HS-5 (cell line): ENCODE measurements at places on chromosomes 16 and 17.

DNA sequence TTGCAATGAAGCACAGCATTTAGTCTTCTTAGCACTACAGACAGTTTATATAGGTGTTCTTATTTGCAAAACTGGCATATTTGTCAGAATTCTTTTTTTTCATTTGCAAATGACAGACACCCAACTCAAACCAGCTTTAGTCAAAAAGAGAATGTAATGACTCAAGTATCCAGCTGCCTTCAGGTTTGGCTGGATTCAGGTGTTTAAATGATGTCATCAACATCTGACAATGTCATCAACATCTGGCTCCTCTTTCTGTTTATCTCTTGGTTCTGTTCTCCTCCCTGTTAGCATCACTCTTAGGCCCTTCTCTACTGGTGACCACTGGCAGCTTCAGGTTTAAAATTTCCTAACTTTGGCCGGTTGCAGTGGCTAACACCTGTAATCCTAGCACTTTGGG lies 18.9 kb downstream of the TMC5 start:
- no peak for DNase-seq

GRCh38 chr16:30131869-30132475 lies 9.0 kb upstream of the MAPK3 start:
- DNase-seq = no peak

DNA sequence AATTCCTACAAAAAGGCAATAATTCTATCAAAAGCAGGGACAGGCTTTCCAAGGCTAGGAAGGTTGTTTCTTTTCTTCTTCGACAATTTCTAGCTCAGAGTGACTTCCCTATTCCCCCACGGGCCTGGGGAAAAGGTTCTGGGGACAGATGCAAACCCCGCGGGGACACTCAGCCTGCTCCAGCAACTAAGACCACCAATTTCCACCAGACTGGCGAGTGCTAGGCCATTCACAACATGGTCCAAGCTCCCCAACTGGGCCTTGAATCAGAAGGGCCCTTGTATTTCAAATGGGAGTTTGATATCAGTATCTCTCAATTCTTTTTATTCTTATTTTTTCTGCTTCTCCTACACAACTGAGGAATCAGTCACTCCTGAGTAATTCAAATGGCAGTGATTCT lies 86.7 kb downstream of the USP31 start:
- DNase-seq = no peak

- DNase-seq = no peak
Observed at GRCh38 chr17:40425741-40426140, 8.0 kb upstream of the TOP2A start.

- no peak for DNase-seq
Observed at GRCh38 chr17:44279346-44279665, 11.4 kb upstream of the SLC4A1 start.

DNA sequence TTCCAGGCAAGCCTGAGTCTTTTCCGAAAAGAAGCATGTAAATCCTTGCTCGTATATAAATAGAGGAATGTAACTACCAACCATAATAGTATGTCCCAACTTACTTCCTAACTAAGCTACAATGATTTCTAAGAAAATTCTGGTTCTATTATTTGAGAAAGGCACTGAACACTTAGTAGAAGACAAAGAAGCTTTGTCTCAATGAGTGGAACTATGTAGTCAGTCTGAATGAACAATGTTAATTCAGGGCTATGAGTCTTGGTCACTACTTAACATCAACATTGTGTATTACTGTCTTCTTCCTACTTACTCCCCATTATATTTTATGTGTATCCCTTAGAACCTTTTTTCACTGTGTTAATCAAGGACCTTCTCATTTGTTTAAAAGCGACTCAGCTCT lies 206.0 kb downstream of the CYB561 start:
- DNase-seq = no peak

DNA sequence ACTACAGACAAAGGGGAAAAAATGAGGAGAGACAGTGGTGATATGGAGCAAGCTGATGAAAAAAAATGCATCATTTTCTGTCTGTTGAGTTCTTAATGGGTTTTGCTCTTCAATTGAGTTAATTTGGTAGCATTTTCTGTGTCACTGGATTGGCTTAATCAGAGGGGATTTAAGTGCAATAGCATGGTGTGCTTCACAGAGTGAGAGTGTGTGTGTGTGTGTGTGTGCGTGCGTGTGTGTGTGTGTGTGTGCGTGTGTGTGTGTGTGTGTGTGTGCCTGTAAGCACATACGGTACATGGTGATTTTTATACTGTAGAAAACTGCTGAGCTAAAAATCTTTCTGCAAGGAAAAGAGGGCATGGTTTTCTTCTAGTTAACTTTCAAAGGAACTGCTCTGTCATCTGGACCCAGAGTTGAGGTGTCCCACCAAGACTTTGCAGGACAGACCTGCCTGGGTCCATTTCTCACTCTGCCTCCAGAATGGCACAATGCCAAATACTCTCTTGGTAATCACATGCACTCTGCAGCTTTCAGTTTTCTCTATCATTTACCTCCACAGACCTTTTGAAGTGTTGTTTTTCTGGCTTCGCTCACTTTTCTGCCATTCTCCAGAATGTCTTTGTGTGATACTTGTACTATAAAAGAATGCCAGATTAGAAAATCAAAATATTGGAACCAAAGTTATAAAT lies 952.6 kb upstream of the SOX9 start:
- DNase-seq = no peak

GRCh38 chr17:4587803-4588202 lies 3.5 kb downstream of the SMTNL2 start:
- DNase-seq = no peak

DNA sequence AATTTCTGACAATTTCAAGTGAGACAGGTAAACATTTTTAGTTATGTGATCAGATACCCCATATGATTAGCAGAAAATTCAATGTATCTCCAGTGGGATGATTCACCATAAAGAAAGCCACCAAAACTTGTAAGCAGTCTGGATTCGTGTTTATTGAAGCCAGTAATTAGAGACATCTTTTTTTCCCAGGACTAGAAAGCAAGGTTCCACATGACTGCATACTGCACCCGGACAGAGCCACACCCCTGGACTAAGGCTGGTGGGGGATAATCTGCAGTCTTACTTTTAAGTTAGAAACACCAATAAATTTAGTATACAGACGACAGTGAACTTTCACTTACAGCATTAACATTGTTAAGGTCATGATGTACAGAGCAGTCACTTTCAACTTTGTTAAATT lies 24.2 kb upstream of the CMTM4 start:
- DNase-seq = no peak

DNA sequence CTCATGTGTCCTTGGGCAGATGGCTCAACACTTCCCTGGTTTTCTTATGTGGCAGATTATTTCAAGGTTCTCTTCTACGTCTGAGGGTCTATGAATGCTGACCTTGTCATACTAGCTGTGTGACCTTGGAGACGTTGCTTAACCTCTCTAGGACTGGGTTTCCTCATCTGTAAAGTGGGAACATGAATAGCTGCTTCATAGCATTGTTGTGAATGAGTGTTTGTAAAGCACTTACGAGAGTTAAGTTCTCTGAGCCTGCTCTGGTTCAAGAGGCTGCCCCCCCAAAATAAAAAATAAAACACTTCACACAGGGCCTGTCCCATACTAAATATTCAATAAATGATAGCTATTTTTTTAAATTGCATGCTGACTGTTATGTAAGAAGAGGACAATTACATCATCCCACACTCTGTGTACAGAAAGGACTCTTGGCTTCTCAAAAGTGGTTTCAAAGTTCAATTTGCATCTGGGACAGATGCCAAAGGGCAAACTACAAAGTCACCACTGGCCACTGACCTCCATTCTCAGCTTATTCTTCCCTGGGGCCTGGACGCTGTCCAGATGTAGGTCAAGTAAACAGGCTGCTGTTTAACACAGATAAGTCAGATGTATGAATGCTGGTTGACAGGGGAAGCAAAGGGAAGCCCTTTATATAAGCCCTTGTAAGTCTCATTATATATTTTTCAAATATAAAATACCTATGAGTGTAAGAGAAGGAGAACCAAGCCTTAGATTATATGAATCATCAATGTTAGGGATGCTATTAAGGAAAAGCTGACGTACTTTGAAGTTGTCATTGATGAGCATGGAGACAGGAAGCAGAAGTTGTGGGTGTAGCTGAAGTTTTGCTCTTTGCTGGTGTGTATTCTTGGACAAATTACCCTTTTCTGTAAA lies 15.4 kb upstream of the NDEL1 start:
- DNase-seq = no peak

DNA sequence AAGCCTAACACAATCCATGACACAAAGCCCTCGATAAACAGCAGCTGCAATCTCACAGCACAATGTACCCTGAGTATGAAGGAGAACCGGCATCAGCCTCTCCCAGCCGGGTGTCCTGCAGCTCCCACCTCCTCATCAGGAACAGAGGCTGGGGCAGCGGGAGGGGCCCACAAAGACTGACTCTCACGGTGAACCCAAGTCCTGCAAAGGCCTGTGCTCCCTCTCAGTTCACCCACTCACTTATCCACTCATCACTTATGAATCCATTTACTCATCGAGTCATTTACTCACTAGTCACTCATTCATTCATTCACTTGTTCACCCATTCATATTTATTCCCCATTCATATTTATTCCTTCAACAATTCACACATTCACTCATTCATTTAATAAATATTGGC lies 11.6 kb downstream of the ZNF423 start:
- no peak for DNase-seq

DNA sequence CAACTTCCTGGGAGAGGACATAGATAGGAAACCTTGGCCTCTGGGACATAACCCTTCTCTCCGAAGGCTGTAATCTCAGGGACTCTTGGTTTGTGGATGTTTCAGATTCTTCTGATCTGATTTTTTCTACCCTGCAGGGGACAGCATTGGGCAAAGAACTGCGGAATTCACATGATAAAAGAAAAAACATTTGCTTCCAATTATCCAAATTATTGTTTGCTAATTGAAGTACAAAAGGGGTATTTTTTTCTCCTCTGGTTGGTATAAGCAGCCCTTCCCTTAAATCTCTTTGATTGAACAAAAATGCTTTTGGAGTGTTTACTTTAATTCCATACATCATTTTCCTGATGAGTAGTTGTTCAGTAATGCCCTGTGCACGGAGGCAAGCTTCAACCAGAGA lies 251.7 kb upstream of the IRX3 start:
- DNase-seq = peak; percentile 5

- DNase-seq = no peak
Observed at GRCh38 chr17:45979137-45979536, 19.9 kb upstream of the STH start.

- DNase-seq = no peak
Observed at GRCh38 chr17:6870841-6871240, 39.3 kb upstream of the TEKT1 start.

DNA sequence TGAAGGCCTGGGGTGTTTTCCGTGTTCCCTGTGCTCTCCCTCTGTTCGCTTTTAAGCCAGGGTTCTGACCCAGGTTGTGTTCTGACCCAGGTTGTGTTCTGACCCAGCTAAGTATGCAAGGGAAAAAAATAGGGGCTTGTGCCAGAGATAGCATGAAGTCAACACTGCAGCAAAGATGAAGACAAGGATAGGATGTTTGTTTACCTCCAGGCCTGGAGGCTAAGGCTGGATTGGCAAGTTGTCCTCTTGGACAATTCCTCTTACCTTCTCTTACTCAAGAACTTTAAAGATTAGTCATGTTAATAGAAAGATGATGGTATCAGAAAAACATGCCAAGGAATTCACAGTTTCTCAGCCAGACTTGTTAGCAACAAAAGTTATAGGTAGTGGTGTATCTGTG lies 19.4 kb downstream of the LYRM9 start:
- DNase-seq = no peak

GRCh38 chr16:75106351-75107274 lies 10.0 kb downstream of the LDHD start:
- no peak for DNase-seq

- no peak for DNase-seq
Observed at GRCh38 chr17:45951403-45951802, 47.6 kb upstream of the STH start.

- DNase-seq = no peak
Observed at GRCh38 chr16:81680444-81681275, 98.4 kb upstream of the PLCG2 start.

- DNase-seq = peak; percentile 72
Observed at GRCh38 chr16:70778901-70779309, 22.1 kb downstream of the VAC14 start.

DNA sequence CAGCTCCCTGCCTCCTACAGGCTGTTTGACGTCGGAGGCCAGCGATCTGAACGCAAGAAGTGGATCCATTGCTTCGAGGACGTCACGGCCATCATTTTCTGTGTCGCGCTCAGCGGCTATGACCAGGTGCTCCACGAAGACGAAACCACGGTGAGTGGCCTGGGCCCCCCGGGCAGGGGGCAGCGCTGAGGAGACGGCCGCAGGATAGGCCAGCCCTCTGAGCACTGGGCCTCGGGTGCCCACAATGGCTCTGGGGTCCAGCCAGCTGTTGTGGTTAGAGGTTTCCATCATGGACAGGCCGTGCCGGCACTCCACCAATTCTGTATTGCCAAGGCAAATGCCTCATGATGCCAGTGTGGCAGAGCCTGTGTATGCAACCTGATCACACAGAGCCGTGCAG lies 88.6 kb downstream of the AMFR start:
- DNase-seq = no peak

- DNase-seq = peak; percentile 87
Observed at GRCh38 chr17:33012522-33013033, 20.9 kb downstream of the SPACA3 start.

- DNase-seq = no peak
Observed at GRCh38 chr17:40539711-40540411, 25.4 kb downstream of the CCR7 start.

DNA sequence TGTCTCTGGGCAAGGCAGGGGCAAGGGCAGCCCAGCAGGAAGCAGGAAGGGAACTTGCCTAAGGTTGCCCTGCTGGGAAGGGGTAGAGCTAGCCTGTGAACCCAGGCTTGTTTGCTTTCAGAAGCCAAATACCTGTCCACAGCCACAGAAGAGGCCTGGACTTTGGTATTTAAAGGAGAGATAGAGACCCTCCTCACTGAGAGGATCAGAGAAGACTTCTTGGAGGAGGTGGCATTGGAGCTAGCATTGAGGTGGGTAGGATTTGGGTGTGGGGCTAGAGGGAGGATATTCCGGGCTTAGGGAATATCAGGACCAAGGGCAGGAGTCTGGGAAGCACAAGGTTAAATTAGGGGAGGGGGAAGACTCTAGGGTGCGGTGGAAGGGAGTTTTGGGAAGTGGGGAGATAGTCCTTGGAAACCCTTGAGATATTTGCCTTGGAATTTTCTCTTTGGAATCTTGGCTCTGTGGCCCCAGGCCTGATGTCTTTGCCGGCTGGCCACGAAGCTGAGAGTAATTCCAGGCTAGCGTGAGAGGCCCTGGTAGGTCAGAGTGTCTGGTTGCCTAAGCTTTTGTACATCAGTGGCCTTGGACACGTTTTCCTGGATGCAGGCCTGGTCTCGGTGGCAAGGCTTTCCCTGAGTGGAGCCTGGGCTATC lies 13.1 kb upstream of the ETV4 start:
- no peak for DNase-seq

GRCh38 chr17:28174352-28175046 lies 132.0 kb downstream of the NLK start:
- no peak for DNase-seq

GRCh38 chr17:55770196-55770870 lies 19.5 kb downstream of the PCTP start:
- DNase-seq = peak; percentile 29

DNA sequence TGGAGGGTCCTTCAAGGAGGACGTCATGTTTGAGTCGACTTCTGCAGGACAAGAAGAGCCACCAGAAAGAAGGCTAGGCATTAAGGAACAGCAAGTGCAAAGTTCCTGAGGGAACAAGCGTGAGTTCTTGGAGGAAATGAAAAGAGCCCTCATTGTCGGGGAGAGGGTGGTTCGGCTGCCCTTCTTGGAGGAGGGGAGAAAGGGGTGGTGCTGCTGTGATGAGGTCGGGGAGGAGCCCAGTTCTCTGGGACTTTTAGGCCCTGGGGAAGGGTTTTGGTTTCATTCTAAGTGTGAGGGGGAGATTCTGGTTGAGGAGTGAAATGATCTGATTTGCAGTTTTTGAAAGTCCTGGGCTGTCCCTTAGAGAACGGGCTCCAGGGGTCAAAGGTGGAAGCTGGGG lies 4.1 kb downstream of the BICDL2 start:
- no peak for DNase-seq
